ENCODE measurements at places on chromosomes 6 and 20. TPM values are rescaled to one million over a fixed set of nuclear protein-coding genes. Genes with fewer than 3 reads are reported as not detected.

Gene TRIM31
- 0.12 TPM for total RNA-seq

Gene BTN1A1
- not detected for total RNA-seq

Gene SEMG1
- not detected for total RNA-seq

Gene WFDC10B
- total RNA-seq: not detected

Gene SLC17A1
- total RNA-seq: not detected

Gene CENPQ
- total RNA-seq: 16.1 TPM

Gene RFX6
- not detected for total RNA-seq
